ENCODE measurements at places on chromosomes 12 and 14.

GRCh38 chr12:52629281-52630007, 11.1 kb upstream of the KRT73 start:
- DNase-seq: no peak

DNA sequence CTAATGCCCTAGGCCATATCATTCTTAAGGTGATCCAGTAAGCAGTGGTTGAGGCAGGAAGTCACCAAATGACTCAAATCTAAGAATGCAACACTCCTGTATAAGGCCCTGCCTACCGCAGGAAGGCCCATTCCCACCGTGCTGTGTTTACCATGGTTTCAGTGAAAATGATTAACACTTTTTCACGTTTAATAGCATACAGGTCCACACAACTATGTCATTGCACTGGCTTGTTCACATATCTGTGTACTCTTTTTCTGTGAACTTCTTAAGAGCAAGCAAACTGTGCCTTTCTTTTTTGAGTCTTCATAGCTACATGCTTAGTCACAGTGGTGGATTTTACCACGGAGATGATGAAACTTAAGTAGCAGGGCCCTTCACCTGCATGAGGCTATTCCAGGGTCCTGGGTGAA, 214.9 kb downstream of the CNTN1 start:
- no peak for DNase-seq

DNA sequence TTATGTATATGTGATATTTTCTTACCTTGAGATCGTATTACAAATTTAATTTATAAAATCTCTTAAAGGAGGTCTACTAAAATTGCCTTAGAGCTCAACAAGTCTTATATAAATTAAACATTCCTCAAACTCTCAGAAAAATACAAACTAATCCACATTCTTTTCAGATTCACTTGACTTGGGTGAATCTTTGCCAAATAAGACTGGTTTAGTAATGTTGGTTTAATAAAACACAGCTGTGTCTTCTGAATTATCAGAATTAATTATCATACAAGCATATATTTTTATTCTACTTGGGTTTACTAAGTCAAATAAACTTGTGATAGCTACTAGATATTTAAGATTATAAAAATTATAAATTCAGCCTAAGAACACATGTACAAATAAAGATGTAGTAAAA, 13.3 kb downstream of the GLIPR1L2 start:
- no peak for DNase-seq

GRCh38 chr14:55699131-55700057, 119.4 kb downstream of the KTN1 start:
- DNase-seq: no peak

GRCh38 chr12:7101047-7101693, 7.8 kb downstream of the C1RL start:
- no peak for DNase-seq

DNA sequence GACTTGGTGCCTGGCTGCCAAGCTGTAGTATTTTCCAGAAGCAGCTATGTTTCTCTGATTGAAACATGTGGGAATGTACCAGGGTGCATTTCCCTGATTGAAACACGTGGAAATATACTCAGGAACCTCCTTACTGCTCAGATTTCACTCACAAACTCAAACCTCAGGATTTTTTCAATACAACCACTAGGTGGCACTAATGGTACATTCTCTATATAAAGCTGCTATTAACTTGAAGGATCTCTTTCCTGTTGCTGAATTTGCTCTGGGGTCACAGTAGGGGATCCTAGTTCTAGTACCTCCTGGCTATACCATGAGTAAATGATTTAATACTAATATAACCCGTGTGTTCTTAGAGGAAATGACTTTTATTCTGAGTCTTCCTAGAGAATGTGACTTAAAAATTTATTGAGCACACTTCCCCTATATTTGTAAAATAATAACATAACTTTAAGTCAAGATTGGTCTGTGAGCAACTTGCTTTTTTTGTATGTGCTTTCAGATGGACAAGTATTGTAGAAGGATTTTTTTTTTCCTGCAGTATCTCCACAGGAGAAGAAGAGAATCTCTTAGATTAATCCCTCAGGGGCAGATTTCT, 173.8 kb upstream of the MIS18BP1 start:
- DNase-seq: no peak

DNA sequence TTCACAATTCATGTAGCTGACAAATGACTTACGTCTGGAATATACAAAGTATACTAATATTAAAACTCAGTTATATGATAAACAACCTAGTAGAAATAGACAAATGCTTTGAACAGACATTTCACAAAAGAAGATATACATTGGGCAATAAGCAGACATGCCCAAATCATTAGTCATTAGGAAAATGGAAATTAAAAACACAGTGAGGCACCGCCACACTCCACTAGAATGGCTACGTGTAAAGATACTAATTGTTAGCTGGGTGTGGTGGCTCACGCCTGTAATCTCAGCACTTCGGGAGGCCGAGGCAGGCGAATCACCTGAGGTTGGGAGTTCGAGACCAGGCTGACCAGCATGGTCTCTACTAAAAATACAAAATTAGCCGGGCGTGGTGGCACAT, 248.9 kb upstream of the TMEM132C start:
- no peak for DNase-seq

DNA sequence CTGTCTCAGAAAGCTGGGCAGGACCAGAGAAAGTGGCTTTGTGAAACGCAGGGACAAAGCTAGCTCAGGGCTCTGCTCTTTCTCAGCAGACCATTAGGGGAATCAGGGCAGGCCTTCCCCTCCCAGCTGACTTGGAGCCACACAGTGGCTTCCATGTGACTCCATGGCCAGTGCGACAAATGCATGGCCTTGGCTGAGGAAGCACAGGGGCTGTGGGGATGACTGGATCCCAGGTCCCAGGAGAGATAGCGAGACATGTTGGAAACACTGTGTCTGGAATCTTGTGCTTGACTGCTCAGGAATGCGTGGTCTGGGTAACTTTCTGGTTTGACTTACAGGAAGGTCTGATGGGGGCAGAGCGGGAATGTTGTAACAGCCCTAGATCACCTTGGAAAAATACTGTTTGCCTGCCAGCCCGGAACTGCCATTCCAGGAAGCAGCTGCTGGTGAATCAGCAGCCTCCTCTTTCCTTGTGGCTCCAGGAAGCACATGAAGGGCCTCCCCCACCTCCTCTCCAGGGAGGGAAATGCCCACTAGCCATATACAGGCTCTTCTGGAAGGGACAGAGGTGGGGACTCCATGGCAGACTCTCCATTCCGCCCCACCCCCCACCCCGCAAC, 133.5 kb upstream of the HIF1A start:
- no peak for DNase-seq

GRCh38 chr12:106719879-106720278, 54.6 kb upstream of the RIC8B start:
- DNase-seq: no peak

GRCh38 chr12:55957106-55957859, 8.6 kb downstream of the PMEL start:
- DNase-seq: no peak

DNA sequence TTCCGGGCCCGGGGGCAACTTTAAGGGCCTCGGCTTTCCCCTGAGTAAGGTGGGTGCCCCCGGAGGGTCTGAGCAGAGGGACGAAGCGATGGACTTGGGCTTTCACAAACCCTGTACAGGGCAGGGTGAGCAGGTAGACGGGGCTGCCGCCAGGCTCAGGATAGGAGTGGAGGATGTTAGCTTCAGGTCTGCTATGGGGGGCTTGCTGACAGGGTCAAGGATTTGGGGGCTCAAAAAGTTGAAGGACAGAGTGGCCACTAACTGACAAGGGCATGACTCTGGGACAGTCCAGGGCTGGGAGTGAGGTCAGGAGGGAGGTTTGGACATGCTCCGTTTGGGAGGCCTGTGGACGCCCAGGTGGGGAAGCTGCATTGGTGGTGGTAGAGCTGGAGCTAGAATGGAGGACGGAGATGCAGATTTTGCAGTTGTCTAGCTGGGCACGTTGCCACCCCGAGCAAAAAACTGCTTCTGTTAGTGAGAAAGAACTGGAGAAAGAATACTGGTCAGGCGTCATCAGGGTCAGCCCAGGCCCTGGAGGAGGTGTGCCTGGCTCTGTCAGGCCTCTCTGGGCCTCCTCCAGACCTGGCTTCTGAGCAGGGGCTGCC, 113.3 kb downstream of the ADGRD1 start:
- no peak for DNase-seq

- DNase-seq: no peak
Observed at GRCh38 chr12:123163227-123163626, 12.3 kb upstream of the PITPNM2 start.

GRCh38 chr14:82999802-83000201, 1466.1 kb upstream of the SEL1L start:
- DNase-seq: no peak

DNA sequence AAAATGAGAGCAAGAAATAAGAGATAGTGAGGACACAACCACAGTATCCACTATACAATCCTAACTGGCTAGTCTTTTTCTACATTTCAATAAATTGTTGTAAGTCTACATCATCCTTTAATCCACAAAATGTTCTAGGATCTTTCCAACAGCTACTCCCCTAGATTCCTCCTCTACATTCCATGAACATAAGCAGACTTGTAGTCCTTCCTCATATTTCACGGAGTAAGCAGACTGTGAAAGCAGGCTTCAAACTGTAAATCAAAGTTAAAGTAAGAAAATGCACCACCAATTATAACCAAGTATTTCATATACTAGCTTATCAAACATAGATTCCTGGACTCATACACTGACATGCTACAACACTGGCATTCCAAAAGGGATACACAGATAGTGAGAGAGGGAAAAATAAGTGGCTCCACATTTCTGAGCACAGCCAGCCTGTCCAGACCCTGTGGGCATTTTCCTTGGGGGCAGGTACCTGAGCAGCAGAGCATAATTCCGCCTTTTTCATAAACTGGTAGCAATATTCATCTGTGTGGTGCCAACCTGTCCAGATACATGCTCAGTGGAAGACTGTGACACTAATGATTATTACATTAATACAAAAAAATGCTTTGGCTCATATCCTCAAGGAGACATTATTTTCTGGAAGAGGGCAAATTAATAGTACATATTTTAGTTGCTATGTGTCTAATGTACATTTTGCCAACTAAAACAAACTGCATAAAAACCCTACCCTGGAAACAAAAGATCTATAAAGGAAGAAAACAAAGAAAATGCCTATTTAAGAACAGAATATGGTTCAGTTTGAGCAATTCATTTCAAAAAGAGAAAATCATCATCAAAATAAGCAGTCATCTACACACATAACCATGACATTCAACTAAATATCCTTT, 113.3 kb upstream of the FSCB start:
- DNase-seq: no peak
